ENCODE measurements at places on chromosomes 6 and 20.
A peak's percentile ranks its signal among the peaks of the same experiment; 100 is the strongest.

DNA sequence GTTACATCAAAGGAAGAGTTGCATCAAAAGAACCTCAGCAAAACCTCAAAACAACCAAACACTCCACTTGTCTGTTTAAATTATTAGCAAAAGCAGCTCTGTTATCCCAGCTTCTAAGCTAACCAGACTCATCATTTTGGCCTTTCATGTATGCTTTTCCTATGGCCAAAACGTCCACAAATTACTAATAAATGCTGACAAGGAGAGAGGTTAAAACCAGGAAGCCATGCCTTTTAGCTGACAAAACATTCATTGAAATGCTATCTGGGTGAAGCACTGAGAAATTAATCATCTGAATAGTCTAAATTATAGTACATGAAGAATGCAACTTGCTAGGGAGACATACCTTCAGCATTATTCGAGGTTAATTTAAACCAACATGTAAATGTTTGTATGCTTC lies 80.6 kb downstream of the LAMA2 start:
- no peak for DNase-seq

DNA sequence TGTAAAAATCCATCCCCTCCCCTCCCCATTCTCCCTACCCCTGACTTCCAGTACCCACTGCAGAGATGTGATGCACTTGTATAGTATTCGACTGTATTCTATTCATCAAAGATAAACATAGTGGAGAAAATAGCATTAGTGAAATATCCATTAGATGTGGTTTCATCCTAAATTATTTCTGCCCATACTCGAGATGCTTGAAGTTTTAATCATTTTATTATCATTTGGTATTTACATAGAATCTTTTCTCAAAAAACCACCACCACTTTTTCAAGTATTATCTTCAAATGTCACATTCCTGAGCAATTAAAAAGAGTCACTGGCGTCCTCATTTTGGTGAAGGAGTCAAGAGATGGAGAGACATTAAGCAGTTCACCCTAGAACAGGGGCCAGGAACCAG lies 181.9 kb downstream of the HAO1 start:
- DNase-seq: no peak

DNA sequence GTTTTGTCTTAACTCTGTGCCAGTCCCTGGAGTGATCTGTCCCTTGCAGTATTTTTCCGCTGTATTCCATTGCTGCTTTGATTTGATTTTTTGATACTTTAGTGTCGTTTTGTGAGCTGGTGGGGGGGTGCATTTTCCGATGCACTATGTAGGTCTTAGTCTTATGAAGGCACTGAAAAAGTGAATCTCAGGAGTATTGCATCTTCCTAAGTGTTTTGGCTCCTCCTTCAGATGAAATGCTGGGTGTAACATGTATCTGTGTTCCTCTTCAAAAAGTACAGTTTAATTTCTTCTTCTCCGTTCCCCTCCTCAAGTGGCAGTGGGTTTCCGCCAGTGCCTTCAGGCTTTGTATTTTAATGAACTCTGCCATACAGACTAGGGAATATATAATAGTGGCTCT lies 580.7 kb upstream of the GJE1 start:
- no peak for DNase-seq

- peak; percentile 52 for DNase-seq
Observed at GRCh38 chr20:63580796-63581461, 6.9 kb upstream of the HELZ2 start.

- no peak for DNase-seq
Observed at GRCh38 chr6:134738211-134738885, 211.6 kb downstream of the ALDH8A1 start.

- DNase-seq: no peak
Observed at GRCh38 chr6:73969971-73970970, 274.3 kb downstream of the CD109 start.

- DNase-seq: no peak
Observed at GRCh38 chr6:158031381-158032353, 50.0 kb downstream of the SYNJ2 start.

Data from stimulated activated CD4-positive, alpha-beta T cell treated with anti-CD3 and anti-CD28 coated beads, TNF-alpha, amount 100 ng/mL, for 1 hour (primary cell).